ENCODE measurements at places on chromosomes 13 and 19.

DNA sequence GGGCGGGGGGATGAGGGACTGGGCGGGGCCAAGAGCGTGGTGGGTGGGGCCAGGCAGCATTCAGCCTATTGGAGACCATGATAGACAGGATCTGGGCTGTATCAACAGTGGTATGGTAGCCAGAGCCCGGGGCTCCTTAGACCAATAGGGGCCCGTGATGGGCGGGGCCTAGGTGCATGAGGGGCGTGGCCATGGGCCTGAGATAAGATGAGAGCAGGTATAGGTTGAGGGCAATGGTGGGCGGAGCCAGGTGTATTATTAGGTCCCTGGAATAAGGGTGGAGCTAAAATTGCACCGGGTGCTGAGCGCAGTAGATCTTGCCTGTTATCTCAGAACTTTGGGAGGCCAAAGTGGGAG is 5.3 kb downstream of the ABCA7 start:
- peak; percentile 66 for DNase-seq

- DNase-seq, result no peak
Observed at GRCh38 chr13:28092431-28092830, 7.9 kb downstream of the FLT3 start.

- peak; percentile 99 for DNase-seq
Observed at GRCh38 chr19:38849860-38850435, at the start of gene HNRNPL. Gene HNRNPL, minus strand, starts transcription at chr19:38849986. Its CDS starts 20 bp downstream, at chr19:38849966.

DNA sequence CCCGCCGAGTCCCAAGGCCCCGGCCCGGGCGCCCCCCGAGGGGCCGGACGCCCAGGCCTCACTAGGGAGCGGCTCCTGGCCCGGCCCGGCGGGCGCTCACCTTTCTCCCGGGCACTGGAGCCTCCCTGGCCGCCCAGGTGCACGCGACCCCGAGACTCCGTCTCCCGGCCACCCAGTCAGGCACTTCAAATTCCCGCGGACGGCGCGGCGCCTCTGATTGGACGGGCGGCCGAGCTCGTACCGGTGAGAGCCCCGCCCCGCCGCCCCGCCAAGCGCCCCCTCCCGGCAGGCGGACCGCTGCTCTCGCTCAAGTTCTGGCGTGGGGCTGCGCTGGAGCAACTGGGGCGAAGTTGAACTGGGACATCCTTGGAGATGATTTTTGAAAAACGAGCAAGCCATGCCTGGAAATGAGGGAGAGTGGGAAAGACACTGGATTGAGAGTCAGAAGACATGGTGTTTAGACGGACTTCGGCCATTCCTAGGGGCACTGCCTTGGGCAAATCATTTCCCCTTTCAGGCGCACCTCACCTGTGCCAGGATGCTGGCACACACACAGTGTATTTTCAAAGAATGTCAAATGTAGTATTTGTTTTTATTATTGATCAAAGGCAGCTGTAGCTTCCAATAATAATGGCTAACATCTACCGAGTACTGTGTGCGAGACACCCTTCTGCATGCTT is 485.3 kb downstream of the UQCRFS1 start:
- no peak for DNase-seq

GRCh38 chr13:25187596-25187995 is 15.5 kb upstream of the AMER2 start:
- DNase-seq, result no peak

DNA sequence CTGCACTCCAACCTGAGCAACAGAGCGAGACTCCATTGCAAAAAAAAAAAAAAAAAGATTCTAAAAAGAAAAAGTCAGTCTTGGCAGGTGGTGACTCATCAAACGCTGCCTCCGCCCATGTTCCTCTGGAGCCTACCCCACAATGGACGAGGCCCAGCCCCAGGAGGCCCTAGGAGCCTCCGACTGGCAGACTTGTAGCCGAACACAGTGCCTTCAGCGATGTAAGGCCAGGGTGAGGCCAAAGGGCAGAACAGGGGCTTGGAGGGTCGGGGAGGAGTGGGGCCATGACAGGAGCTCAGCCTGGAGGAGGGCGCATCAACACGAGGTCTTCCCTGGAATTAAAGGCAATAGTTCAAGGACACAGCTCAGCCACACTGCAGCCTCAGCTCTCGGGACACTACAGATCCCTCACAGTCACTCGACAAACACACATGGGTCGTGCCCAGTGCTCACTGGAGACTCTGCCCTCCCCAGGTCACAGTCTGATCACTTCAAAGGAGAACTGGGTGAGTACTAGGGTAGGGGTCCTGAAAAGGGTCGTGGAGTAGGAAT is 5.1 kb downstream of the USE1 start:
- peak; percentile 47 for DNase-seq

DNA sequence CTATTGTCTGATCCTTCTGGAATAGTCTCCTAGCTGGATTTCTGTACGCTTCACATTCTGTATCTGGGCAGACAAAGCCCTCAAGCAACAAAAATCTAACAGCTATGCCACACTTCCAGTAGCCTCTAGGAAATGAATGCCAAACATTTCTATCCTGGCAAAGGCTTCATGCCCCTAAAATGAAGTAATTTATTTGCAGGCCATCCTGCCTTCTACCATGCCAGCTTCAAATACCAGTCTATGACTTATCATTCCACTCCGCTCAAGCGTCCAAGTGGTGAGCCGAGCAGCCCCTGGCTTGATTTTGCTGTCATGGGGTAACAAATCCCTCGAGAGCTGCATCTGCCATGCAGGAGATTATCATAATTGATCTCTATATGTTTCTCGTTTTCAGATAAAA is 86.9 kb downstream of the LHFPL6 start:
- DNase-seq, result no peak

GRCh38 chr13:43203781-43204180 is 180.4 kb downstream of the DNAJC15 start:
- no peak for DNase-seq

- peak; percentile 72 for DNase-seq
Observed at GRCh38 chr13:20191311-20192157, 1.2 kb downstream of the GJB2 start.

DNA sequence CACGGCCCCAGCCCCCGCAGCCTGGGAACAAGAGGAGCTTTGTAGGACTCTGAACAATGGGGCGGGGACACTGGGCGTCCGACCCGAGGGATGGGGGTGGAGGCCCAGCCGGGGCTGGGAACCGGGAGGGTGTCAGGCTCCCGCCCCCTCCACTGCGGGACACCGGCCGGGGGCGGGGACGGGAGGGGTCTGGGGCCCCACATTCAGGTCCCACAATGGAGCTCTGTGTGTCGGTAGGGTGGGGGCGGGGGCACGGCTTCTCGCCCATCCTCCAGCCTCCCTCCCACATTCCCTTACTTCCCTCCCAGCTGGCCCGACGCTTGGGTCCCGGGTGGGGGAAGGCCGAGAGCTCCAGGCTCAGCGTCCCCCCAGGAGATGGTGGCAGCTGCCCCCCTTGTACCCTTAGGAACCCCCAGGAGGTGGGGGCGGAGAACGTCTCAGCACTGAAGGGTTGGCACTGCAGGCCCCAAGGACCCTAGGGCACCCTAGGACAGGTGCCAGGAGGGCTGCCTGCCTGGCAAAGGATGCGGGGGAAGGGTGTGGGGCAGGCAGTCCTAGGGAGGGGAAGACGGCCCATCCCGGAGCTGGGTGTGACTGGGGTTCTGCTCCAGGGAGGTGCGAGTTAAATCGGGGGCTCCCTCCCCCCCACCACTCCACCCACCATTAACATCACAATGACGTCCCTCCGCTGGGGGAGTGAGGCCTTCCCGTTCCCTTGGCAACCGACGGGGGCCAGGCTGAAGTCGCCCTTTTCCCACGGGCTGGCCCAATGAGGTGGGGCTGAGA is 5.3 kb downstream of the TTYH1 start:
- DNase-seq, result no peak
